Sciatic nerve (tissue), 2 donors: ENCODE measurements at places on chromosomes 13 and 19.

DNA sequence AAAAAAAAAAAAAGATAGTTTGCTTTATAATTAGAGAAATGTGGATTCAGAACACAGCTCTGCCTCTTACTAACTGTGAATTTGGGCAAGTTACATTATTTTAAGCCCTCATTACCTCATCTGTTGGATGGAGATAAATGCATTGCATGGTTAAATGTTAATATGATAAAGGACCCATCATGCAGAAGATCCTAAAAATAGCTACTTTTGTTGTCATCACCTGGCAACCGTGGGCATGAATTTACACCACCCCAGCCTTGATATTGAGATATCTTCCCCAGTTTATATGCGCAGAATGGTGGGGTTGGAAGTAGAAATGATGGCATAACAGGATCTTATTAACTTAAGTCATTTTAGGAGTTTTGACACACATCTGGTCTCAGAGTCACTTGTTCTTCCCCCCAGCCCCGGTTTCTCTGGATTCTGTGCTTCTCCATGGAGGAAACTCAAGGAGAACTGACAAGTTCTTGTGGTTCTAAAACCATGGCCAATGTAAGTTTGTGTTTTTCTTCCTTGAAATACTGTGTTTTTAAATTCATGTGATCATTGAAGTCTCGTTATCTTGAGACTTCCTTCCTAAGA is 8.9 kb downstream of the ZNF546 start:
- DNase-seq, result no peak

DNA sequence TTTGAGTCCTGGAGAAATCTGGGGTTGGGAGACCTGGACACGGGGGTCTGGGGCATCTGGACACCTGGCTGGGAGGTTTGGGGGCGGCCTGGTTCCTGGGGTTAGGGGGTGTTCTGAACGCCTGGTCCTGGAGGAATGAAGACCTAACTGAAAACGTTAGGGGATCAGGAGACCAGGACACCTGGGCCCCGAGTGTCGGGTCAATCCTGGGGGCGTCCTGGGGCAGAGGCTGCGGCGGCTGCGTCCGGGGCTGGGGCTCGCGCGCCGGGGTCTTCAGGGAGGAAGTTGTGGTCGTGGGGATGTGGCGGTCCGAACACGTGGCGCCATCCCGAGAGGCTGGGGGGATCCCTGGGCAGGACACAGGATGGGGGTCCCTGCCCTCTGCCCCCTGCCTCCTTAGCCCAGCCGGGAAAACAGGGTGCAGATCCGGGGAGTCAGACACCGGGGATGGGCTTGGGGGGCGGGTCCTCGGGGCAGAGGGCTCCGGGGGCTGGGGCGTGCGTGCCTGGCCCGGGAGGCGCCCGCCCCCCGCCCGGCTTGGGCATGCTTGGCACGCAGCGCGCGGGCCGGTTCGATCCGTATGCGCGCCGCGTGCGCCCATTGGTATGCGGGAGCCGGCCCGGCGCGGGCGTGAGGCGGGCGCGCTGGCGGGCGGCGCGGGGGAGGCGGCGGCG is 632 bp downstream of the NPAS1 start:
- no peak for DNase-seq

DNA sequence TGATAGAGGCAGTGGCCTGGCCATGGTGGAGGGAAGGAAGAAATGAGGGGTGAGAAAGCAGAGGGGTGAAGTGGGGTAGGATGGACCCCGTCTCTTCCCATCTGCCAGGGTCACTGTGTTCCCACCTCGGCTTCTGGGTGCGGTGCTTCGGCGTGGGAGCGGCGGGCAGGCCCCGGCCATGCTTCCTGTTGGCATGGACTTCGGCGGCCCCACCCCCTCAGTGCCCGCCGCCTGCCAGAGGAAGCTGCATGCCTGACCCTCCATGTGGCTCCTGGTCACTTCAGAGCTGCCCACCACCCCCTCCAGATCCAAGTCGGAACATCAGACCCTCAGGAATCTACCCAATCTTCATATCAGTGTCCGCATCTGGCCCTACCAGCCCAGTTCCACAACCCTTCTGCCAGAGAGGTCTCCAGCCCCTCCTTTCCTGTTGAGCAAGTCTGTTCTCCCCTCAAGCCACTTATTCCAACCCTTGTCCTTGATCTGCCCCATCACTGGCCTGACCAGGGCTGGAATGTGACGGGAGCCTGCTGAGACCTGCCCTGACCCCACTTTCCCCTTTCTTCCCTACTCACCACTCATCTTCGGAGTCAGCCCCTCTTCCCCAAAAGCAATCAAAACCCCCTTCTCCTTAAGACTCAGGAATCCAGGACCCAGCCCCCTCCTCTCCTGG is 1.5 kb downstream of the KCNN4 start:
- no peak for DNase-seq

GRCh38 chr13:33230178-33230881 is 55.2 kb downstream of the STARD13 start:
- no peak for DNase-seq

- DNase-seq, result no peak
Measured at GRCh38 chr19:2970201-2970835, 7.0 kb upstream of the TLE6 start.

- no peak for DNase-seq
Measured at GRCh38 chr19:11225172-11225571, 14.2 kb upstream of the ANGPTL8 start.

- peak; percentile 63 for DNase-seq
Measured at GRCh38 chr19:54029930-54030490, 33.7 kb downstream of the VSTM1 start.

GRCh38 chr19:46975011-46975924 is 44.4 kb upstream of the NPAS1 start:
- no peak for DNase-seq

DNA sequence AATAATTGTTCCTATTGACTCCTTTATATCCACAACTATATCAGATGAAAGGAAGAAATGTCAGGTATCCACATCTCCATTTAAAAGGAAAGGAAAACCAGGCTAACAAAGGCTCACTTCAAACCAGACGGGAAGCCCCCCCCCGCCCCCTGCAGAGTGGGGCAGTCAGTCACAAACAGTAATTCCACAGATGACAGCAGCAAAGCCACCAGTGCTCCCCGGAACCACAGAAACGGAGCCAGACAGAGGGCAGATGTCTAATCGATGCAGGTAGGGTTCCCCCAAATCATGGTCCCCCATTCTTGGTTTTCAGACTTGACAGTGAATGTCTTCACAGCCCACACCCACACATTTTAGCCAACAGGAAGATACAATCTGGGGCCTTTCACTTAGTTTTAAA is 100.8 kb downstream of the STK24 start:
- peak; percentile 46 for DNase-seq

DNA sequence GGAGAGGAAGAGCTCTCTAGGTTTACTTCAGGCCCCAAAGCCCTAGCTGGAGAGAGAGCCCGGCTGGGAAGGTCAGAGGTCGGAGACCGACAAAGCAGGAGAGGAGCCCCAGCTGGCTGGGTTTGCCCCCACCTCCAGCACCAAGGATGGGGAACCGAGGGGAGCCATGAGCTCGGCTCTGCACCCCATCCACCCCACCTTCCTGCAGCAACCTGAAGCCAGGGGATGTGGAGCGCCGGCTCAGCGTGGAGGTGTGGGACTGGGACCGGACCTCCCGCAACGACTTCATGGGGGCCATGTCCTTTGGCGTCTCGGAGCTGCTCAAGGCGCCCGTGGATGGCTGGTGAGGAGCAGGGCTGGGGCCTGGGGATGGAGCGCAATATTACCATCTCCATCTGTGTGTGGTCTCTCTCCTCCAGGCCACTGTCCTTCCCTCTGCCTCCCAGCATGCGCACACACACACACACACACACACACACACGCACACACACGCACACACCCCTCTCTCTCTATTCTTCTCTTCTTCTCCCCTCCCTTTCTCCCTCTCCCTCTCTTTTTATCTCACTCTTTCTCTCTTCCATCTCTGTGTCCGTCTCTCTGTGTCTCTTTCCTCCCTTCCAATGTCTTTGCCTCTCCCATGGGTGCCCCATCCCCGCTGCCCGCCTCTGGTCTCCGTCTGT is 10.4 kb downstream of the PRKCG start:
- no peak for DNase-seq

- no peak for DNase-seq
Measured at GRCh38 chr13:81872581-81872980, 1531.7 kb upstream of the SPRY2 start.

- no peak for DNase-seq
Measured at GRCh38 chr13:39056018-39056417, 17.8 kb downstream of the NHLRC3 start.

DNA sequence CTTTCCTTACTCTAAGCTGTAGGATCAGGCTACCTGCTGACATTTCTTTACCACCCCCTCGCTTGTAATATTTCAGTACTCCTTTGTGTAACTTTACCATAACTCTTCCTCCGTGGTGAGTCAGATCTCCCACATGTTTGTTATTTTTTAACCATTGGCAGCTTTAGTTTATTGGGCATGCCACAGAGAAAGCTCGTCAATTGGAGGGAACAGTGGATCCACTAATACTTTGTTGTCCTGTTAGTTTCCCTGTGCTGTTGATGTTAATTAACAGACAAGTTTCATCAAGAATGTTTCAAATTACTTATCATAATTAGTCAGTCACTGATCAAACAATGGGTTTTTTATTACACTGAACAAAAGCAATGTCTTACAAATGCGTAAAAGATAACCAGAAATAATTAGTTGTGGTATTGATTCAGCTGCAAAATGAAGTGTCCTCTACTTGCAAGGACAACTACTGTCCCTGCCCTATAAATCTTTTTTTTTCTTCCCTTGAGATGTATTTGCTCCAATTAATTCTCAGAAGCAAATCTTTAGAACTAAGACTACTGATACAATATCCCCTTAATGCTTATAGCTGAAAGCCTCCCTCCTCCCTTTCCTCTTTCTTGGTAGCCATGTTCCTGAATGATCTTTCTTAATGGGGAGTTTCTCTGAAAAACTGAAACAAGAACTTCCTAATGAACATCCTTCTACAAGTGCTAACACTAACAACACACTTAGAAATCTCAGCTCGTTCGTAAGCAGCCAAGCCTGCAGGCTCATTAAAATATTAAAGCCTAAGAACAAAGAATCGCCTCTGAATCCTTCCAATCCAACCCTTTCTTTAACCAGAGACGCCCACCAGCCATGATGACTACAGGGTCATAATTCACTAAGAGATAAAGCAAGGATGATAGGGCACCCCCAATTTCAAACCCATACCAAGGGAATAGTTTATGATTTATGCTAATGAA is 22.2 kb downstream of the EFNB2 start:
- DNase-seq, result no peak

GRCh38 chr19:2039089-2039958 is 11.7 kb downstream of the MKNK2 start:
- DNase-seq, result peak; percentile 65

DNA sequence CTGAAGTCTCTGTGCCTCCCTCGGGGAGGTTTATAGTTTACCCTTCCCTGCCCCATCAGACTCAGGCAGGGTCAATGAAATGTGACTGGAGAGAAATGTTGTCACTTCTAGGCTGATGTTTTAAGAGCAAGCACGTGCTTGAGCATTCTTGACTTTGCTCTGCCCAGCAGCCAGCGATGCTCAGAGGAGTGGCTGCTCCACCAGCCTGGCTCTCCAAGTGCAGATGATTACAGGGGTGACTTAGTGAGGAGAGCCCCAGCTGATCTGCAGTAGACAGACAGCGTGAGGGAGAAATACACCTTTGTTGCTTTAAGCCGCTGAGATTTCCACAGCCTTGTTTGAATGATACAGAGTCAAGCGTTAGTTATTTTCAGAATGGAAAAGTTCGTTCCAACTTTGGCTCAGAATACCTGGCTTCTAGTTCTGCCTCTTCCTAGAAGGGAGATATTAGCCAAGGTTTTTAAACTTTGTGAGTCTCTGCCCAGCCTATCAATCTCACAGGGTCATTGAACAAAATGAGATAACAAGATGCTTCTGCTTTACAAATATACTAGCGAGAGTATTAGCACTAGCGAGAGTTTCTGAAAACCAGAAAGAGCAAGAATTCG is 143.6 kb downstream of the OXGR1 start:
- no peak for DNase-seq

DNA sequence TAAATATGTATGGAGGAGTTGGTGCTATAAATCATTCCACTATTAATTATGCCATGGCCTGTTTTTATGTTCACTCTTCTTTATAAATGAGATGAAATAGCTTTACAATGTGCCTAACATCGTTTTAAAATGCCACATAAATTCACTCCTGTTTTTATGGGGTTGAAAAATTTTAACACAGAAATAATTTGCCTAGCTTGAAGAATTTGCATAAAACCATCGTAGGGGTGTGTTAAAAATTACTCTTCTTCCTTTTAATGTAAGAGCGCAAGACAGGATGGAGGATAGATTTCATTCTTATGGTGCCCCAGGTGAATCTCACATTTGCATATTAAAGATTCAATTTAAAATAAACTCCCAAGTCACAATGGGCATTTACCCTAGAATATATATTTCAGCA is 447.8 kb downstream of the OXGR1 start:
- no peak for DNase-seq

- no peak for DNase-seq
Measured at GRCh38 chr13:67090856-67091255, 139.3 kb downstream of the PCDH9 start.

GRCh38 chr19:58581227-58582141 is 8.3 kb upstream of the MZF1 start:
- peak; percentile 95 for DNase-seq

GRCh38 chr19:8074501-8074900 is 21.9 kb downstream of the CCL25 start:
- DNase-seq, result no peak

DNA sequence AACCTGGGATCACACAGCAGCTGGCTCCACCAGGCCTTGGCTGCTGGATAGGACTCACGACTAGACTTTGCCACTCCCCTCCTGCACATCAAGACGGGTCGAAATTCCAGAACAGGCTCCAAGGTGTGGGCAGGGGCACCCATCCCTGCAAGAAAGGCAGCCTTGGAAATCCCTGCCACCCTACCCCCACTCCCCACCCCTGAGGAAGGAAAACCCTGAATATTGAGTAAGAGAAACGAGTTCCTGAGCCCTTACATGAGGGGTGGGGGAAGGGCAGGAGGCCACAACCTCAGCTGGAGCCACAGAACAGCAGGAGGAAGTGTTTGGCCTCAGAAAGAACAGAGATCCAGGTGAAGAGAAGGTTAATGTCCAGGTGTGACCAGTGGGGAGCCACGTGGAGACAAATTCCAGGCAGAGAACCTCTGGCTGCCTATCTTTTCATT is 20.1 kb downstream of the DEDD2 start:
- no peak for DNase-seq

- no peak for DNase-seq
Measured at GRCh38 chr13:99275093-99275469, 16.9 kb upstream of the GPR18 start.

DNA sequence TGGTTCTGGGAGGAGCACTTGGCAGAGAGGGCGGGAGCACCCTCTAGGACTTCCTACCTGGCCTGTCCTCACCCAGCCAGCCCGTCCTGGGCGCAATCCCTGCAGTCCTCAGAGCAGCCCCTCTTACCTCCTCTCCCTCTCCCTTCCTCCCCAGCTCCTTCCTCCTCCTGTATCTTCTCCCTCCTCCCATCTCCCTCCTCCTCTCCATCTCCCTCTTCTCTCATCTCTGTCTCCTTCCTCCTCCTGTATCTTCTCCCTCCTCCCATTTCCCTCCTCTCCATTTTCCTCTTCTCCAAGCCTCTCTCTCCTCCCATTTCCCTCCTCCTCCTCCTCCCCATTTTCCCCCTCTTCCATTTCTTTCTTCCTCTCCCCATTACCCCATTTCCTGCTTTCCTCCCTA is 89.8 kb downstream of the RYR1 start:
- no peak for DNase-seq

- DNase-seq, result no peak
Measured at GRCh38 chr19:12865746-12866415, 15.4 kb downstream of the DNASE2 start.

- no peak for DNase-seq
Measured at GRCh38 chr13:55937180-55937579, 1203.5 kb upstream of the PRR20A start.
